ENCODE measurements at places on chromosomes 3 and 15.

GRCh38 chr3:129087138-129087702, 26.6 kb downstream of the GP9 start:
- DNase-seq, result peak; percentile 87

- no peak for DNase-seq
These were observed 32.6 kb upstream of the ATP11B start for GRCh38 chr3:182760576-182761164.

- DNase-seq, result peak; percentile 64
These were observed 29.8 kb downstream of the GNB4 start for GRCh38 chr3:179421500-179421899.

GRCh38 chr3:194223951-194224350, 88.0 kb downstream of the HES1 start:
- no peak for DNase-seq

DNA sequence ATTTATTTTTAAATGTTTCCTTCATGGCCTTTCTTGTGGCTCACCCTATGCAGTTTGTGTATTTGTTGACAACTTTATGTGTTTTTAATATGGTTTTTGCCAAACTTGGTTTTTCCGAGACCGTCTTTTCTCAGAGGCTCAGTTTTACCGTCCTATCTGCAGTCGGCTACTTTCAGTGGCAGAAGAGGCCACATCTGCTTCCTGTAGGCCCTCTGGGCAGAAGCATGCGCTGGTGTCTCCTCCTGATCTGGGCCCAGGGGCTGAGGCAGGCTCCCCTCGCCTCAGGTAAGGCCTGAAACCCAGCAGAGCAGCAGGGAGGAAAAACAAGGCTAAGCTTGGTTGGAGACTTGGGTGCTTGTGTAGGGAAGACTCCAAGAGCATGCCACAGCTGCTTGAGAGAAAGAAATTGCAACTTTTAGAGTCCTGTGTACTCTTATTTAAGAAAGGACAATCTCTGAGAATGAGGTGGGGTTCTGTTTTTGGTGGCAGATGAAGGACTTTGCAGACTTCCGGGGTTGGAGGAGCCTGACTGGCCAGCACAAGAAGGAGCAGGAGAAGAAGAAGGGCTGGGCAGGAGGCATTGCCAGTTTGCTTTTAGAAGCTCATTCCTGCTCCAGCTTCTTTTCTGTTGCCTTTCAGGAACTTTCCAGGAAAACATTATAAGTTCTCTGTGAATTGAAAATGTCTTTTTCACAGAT, at the start of gene TIGIT:
TIGIT (plus strand) TSS at position 191 of the 698 bp plus-strand sequence; CDS start at position 225, 34 bp downstream.
- DNase-seq, result no peak

DNA sequence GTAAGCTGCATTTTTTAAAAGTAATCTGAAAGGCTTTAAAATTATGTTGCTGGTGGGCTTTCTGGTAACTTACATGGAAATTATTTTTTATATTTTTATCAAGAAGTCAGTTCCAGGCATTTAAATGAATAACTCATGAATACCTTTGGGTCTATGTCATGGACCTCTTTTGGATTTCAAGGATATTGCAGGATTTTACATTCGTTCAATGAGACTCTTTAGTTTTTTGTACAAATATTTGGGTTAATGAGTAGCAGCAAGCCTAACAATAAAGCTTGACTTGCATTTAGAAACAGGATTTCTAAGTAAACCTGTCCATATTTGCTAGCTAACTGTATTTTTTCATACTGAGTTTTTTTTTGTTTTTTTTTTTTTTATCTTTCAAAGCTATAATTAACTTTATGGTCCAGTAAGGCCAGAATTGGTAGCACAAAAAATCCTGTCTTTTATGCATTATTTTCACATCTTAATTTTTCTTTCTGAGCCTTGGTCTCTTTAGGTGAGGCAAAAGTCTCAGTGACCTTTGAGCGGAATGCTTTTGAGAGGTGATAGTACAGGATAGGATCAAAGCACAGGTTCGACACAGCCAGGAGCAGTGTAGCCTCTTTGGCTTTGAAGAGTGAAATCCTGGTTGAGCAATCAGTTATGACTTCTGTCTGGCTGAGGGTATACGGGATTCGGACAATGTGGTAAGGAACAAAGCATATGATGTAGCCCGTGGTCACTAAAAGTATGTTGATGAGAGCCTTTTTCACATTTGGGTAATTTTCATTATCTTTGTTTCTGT, 4.8 kb downstream of the GPR171 start:
- no peak for DNase-seq

- no peak for DNase-seq
These were observed 68.1 kb downstream of the NOX5 start for GRCh38 chr15:69082554-69082953.

DNA sequence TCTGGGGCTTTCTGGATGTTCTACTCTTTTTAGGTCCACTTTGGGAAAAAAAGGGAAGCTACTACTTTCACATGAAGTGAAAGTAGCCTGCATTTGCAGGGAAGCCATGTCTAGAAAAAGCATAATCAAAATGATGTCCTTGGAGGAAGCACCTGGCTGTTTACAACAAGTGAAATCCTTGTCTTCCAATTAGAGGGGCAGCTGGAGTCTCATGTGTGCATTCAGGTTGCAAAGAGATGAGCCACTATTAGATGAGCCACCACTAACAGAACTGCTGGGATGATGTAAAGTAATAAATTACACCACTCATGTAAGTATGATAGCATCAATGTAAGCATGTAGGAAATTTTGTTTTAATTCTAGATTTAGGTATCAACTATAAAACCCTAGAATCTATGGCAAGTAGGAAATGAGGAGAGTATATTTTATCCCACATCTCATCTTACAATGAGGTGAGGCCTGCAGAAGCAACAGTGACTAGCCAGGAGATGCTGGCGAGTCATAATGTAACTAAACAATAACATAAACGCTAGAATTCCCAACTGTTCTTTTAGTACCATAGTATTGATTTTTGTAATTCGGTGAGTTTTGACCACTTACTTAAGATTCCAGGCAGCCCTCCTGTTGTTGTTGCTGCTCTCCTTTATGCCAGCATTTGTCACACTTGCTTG, 75.9 kb downstream of the TMEM108 start:
- DNase-seq, result no peak

- DNase-seq, result peak; percentile 64
These were observed 57.3 kb upstream of the MYRIP start for GRCh38 chr3:39752019-39752637.

DNA sequence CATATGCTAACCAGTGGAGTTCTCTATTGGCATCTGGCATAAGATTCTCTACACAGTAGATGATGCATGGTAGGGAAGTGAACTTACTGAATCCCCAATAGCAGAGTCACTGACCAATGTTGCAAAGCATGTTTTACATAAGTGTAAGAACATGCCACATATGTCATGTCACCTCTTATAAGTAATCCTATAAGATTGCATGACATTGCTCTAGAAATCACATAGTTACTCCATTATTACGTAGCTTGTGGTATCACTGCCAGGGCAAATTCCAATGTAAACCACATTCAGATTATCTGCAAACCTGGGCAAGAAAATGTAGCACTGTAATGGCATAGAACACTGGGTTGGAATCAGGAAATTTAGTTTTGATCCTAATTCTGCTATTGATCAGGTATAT, 198.2 kb upstream of the UMPS start:
- no peak for DNase-seq

DNA sequence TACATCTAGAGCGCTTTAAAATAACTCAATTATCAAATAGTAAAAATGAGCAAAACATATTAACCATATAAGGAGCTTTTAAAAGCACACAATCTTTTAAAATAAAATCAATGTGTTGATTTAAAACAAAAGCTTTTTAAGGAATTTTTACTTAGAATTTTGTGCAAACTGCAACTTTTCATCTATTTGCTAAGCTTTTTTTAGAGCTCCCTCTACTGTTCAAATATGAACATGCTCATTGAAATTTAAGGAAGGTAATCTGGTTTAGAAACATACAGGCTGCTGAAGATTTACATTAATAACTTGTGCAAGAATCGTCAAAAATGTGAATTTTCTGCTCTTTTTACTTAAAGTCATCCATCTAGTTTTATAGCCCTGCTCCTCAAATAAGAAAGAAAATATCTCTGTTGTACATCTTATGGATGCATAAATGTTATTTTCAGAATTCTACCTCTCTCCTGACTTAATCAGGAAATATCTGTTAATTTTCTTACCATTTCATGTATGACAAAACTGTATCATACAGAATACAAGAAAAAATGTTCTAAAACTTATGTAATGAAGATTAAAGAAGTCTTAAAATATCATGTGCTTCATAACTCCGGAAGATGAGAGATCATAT, 469.4 kb upstream of the ROBO2 start:
- DNase-seq, result no peak

DNA sequence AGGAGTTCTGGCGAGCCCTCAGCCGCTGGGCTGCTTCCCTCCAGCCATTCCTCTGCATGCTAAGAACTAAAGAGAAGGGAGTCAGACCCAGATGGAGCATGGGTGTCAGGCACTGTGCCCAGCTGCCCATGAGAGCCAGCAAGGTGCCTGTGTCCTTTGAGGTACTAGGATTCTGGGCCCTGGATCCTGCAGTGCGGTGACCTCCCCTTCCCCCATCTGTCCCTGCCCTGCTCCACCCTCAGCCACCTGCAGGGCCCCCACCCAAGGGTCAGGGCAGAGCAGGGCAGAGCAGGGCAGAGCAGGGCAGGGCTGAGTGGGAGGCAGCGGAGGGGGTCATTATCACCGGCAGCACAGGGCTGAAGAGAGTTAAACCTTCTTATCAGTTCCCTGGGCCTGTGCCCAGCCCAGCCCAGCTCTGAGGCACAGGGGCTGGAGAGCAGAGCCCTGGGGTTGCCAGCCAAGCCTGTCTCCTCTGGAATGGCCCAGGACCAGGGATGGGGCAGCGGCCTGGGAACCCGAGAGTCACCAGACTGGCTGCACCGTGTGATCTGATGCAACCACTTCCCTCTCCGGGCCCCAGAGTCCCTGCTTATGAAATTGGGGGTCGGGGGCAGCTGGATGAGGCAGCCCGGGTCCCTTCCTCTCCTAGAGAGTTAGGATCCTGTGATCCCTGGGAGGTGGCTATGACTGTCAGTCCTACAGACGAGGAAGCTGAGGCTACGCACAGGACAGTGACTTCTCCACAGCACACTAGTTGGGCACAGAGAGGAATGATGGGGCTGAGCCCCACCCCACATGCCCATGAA, 17.3 kb downstream of the ZDHHC19 start:
- DNase-seq, result no peak

DNA sequence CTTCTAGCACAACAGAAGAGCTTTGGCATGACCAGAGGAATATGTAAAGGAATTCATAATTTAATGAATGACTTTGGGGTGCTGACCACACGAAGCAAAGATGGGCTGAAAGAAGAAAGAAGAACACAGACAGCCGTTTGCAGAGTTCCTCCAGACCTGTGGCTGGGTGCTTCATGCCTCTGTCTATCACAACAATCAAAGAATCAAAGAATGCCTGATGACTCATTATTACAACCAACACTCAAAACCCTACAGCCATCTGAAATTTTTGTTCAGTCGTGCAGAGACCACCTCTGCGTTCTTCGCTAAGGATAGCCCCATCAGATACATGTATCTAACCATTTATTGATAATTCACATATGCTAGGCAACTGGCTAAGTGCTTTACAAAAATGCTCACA, 129.0 kb upstream of the PRICKLE2 start:
- DNase-seq, result no peak

DNA sequence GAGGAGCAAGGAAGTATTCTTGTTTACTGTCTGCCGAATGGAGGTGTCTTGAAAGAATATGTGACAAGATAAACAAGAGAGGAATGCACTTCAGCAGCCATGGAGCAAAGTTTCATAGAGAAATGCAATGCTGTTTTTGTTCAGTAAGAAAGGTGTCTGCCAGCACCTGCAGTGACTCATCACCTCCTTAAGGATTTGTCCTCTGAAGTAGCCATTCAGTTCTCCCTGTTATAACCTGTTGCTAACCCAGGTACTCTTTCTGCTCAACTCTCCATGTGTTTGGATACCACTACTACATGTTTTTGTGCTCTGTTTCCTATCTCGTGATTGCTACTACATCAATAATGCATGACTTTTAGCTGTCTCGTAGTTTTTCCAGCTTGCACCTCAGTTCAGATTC, 328.9 kb downstream of the CHL1 start:
- no peak for DNase-seq

- no peak for DNase-seq
These were observed 100.3 kb downstream of the MECOM start for GRCh38 chr3:169562988-169563774.

DNA sequence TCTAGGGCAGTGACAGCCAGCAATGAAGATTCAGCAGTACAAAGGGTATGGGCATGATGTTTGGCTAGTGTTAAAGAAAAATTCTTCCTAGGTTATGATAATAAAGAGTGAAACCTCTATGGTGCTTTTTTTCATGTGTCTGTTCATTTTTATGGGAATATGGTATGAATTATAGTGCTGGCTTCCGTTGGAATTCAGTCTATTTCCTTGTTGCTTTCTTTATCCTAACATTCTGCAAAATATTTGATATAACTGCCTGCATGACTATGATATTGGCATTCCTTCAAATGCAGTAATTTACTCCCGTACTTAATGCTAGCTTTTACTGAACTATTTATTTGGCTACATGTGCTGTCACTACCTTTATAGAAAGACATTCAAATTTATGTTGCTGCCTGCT, 57.6 kb upstream of the ATP11B start:
- DNase-seq, result peak; percentile 90

GRCh38 chr3:5227812-5228211, 40.3 kb downstream of the EDEM1 start:
- no peak for DNase-seq

DNA sequence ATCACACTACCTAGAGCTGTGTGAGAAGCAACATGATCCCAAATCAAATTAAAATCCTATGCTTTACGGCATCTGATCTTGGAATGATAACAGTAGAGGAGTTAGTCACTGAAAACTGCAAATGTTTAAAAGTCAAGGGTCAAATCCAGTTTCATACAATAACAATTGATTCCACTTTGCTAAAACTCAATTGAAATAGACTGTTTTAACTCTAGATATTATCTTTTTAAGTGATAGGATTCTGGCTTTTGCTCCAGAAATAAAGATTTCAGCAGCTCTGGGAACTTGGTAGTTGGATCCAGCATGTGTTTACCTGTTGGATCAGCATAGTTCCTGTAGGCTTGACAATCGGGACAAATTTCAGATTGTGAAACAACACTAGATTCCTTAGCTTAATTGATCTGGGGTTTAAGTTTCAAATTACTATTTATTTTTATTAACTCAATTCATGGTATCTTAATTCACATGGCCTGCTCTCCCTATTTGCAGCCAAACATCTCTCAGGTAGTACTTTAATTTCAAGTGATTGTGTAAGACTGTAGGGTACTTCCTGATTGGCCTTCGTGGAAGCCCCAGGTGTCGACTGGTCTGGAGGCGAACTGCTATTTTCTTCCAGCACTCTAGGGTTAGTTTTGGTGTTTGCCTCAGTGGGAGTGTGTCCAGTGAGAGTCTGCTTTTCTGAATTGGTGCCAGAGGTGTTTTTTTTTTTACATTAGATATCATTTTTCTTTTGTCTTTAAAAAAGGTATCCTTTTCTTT, 16.6 kb downstream of the NFKBIZ start:
- DNase-seq, result peak; percentile 39

GRCh38 chr3:115363071-115363470, 216.0 kb upstream of the ZBTB20 start:
- peak; percentile 42 for DNase-seq

- DNase-seq, result peak; percentile 55
These were observed 105.4 kb upstream of the CCDC54 start for GRCh38 chr3:107271787-107272387.

Measured in lung microvascular endothelial cell (primary cell).